ENCODE measurements at places on chromosomes 4 and X. TPM values are rescaled to one million over a fixed set of nuclear protein-coding genes. Genes with fewer than 3 reads are reported as not detected.

The DHRSX gene
- 25.3 TPM for total RNA-seq

The FHDC1 gene
- 0.13 TPM for total RNA-seq

The CPZ gene
- total RNA-seq = 2.8 TPM

The ADH4 gene
- not detected for total RNA-seq

The CSAG3 gene
- not detected for total RNA-seq

The APBB2 gene
- total RNA-seq = 112 TPM

The CFI gene
- 0.83 TPM for total RNA-seq

The SEPSECS gene
- 5.2 TPM for total RNA-seq

The STPG2 gene
- total RNA-seq = not detected

The PAGE2B gene
- not detected for total RNA-seq

The UCHL1 gene
- 222 TPM for total RNA-seq

The AFF2 gene
- 4.4 TPM for total RNA-seq

The CHM gene
- total RNA-seq = 20.4 TPM

The NLRP2B gene
- not detected for total RNA-seq

GRCh38 chrX:16125520-16126149 lies 2.3 kb downstream of the GRPR start:
- DNase-seq = no peak

DNA sequence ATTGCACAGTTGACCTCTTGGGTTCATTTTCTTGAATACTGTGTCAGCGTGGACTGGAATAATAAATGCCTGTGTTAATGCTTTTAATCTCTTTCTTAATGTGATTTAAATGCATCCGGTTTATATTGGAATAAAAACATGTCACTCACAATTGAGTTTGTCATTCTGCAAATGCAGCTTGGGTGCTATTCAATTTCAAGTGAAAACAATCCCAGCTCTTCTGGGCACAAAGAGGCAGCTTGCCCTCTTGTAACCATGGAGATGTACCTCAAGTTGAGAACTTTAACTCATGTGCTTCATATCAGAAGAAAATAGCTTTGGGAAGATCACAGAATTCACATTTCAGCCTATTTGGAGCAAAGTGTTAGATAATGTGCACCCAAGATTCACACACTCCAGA lies 355.7 kb upstream of the GNPDA2 start:
- DNase-seq = no peak

DNA sequence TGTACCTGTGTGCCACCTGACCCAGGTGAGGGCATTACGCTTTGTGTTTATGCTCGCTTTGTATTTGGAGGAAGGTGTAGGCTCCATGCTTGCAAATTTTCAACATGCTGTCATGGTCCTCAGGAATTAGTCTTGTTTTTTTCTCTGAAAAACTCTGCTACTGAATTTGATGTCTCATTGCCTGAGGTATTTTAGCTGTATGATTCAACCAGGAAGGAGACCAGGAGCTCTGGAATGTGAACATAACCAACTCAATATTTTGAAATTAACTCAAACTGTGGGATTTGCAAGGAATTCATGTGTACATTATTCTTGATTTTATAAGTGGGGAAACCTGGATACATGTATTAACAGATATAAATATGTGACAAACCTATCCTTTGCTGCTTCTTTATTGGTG lies 134.1 kb downstream of the SLC4A4 start:
- peak; percentile 80 for DNase-seq

DNA sequence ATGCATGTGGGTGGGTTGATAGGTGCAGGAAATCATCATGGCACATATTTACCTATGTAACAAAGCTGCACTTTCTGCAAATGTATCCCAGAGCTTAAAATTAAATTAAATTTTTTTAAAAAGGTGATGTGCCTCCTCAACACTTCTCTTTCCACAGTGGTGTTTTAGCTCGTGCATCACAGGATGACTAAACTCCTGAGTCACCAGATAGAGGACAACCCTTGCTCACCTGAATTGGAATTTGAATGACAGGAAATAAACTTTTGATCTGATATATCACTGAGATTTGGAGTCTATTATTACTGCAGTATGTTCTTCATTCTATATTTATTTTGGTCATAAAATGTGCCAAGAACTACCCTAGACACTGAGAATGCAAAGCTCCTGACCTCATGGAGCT lies 185.3 kb downstream of the MAPK10 start:
- no peak for DNase-seq

- DNase-seq = peak; percentile 45
Observed at GRCh38 chr4:48651914-48652313, 128.2 kb downstream of the FRYL start.

GRCh38 chr4:73193155-73193554 lies 65.4 kb downstream of the ANKRD17 start:
- no peak for DNase-seq

GRCh38 chrX:125926295-125926694 lies 239.8 kb downstream of the DCAF12L2 start:
- DNase-seq = no peak

DNA sequence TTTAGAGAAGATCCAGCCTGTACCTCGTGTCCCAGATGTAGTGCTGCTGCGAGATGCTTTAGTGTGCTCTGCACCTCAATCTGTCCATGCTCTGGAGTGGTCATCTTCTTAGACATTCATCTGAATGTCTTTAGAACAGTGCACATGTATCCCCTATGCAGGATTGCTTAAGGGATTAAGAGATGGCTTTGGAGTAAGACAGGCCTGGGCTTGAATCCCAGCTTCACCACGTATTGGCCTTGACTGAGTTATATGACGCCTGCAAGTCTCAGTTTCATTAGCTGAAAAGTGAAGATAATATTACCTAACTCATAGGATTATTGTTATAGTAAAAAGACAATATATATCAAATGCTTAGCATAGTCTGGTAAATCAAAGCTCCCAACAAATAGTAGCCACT lies 98.3 kb downstream of the NFKB1 start:
- DNase-seq = no peak

GRCh38 chr4:36944232-36944631 lies 300.3 kb upstream of the NWD2 start:
- DNase-seq = no peak

DNA sequence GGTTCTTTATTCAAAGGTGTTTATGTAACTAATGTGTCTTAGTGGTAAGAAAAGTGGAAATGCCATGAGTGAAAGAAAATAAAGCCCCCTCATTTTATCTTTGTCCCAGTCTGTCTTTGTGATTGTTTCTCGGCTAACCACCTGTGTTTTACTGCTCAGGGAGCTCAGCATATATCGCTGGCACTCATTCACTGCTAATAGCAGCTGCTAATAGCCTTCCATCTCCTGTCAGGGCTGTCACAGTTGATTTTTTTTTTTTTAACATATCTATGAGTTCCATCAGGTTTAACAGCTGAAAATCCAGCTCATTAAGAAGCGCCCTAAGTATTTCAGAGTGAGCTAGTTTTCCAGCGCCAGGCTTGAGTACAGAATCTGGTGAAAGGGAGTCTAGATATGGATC lies 205.6 kb downstream of the RBMX2 start:
- no peak for DNase-seq

- DNase-seq = peak; percentile 24
Observed at GRCh38 chrX:357693-358471, 28.8 kb downstream of the PPP2R3B start.

DNA sequence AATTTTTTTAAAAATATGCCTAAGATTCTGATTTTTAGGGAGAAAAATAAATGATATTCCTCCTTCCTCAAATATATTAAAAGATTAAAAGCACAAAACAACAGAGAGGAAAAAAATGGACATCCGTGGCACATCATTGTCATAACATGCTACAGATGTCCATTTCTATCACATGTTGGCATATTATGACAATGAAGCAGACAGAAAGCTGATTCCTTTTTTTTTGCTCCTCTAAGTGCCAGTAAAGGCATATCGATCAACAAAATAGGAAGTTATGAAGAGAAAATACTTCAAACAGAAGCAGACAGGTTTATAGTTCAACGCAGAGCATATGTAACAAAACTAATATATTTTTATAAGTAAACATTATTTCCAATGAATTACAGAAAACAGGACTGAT lies 11.2 kb downstream of the KLHL8 start:
- no peak for DNase-seq

- no peak for DNase-seq
Observed at GRCh38 chr4:93414041-93414550, 414.5 kb upstream of the ATOH1 start.

DNA sequence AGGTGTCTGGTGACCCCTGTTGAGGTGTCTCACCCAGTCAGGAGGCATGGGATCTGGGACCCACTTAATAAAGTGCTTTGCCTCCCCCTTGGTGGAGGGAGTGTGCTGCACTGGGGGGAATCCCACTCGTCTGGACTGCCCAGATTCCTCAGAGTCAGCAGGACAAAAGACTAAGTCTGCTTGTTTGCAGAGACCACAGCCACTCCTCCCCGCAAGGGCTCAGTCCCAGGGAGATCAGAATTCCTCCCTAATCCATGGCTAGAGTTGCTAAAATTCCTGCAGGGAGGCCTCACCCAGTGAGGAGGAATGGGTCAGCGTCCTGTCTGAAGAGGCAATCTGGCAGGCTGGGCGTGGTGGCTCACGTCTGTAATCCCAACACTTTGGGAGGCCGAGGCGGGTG lies 442.2 kb downstream of the PABPC4L start:
- no peak for DNase-seq

- no peak for DNase-seq
Observed at GRCh38 chrX:9573282-9574106, 108.6 kb downstream of the TBL1X start.

DNA sequence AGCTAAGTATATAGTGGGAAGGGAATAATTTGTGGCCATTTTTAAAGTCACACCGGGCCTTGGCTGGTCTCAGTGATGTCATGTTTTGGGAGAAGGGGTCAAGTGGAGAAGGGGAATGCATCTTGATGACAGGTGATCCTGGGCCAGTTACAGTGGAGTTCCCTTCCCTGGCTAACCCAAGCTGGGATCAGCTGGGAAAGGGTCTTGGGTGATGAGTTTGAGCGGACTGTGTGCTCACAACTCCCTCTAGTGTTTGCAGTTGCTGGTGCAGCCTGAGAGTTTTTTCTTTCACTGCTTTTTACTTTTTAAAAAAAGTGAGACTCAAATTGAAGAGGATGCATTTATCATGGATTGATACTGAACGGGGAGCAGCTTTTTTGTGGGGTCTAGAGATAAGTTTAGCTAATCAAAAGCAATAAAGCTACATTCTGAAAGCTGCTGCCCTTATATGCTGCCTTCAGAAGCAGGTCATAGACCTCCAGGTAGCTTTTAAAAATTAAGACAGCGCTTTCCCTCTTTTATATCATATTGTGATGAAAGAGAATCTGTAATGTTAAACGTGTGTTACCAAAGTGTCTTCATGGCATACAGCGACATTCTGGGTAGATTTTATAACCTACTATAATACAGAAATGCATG lies 164.7 kb downstream of the DCLK2 start:
- DNase-seq = peak; percentile 53

DNA sequence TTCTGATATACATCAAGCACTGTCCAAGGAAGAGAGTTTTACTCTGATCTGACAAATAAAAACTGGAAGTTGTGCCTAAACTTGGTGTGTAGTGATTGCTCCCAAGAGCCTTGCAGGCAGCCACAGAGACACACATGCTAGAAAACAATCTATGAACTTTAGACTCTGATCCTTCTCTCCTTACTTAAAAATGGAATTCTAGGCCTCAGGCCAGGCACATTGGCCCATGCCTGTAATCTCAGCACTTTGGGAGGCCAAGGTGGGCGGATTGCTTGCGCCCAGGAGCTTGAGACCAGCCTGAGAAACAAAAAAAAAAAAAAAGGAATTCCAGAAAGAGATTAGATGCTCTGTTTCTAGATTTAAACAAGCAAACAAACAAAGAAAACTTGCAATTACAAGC lies 45.6 kb upstream of the S100G start:
- no peak for DNase-seq

DNA sequence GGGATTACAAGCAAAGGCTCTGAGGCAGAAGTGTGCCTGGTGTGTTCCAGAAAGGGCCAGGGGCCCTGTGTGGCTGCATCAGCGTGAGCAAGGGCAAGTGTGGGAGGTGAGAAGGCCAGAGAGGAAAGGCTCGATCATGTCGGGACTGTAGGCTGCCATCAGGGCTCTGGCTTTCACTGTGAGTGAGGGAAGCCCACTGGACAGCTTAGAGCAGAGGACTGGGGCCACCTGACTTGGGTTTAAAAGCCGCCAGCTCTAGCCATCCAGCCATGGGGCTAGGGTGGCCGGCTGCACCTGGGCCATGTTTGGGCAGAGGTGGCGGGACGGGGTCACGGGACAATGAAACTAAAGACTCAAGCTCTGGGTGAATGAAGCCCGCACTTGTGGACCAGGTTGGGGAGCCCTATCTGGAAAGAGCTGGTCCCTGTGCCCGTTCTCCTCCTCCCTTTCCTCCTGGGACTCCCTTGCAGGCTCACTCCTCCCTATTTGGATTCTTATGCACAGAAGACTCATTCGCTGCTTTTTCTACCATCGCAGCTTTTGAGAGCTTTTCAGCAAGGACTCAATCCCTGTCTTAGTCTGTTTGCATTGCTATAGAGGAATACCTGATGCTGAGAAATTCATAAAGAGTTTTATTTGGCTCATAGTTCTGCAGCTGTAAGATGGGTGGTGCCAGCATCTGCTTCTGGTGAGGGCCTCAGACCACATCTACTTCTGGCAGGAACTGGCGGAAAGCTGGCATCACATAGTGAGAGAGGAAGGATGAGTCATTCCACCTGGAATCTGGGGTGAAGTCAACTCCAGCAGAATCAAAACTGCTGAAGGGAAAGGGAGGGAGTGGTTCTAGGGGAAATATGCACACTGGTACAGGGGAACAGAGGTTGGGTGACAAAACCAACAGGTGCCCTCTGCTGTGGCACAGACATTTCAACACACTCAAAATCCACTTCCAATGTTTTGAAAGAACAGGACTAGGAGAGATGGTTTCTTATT lies 15.3 kb downstream of the CTAG1B start:
- peak; percentile 90 for DNase-seq

DNA sequence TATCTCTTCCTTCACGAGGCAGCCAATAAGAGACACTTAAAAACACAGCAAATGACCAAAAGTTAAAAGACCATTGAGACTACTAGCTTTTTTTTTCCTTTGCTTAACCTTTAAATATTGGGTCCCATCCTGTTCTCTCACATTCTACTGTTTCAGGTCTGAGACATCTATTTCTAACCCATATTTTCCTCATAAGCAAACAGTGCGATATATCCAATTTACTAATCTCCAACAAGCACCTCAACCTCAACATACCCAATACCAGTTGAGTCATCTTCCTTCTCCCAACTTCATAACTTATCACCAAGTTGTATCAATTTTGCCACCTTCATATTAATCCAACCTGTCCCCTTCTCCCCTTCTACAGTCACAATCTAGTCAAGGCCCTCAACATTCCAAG lies 7.0 kb downstream of the AWAT1 start:
- no peak for DNase-seq

- no peak for DNase-seq
Observed at GRCh38 chr4:93327346-93327745, 501.2 kb upstream of the ATOH1 start.

Data from LHCN-M2 (cell line).